Lung microvascular endothelial cell (primary cell): ENCODE measurements at places on chromosomes 6 and 20.

DNA sequence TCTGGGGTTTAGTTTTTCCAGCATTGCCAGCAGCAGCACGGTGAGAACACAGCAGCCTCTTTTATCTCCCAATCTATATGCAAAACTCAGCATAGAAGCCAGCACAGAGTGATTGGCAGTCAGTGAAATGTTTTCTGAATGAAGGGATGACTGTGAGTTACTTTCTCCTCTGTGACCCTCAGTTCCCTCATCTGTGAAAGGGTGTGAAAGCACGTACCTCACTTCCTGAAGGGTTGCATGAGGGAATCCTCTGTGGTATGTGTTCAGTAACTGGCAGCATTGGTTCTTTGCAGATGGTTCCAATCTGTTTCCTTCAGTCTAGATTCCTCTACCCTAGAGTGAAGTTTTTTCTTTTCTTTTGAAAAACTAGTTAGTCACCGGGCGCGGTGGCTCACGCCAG, 40.0 kb downstream of the EFCAB8 start:
- no peak for DNase-seq

GRCh38 chr6:71288228-71289038, at the start of gene OGFRL1:
Gene OGFRL1 (plus strand): TSS chr6:71288811. CDS start chr6:71288937, 126 bp downstream.
- peak; percentile 77 for DNase-seq

DNA sequence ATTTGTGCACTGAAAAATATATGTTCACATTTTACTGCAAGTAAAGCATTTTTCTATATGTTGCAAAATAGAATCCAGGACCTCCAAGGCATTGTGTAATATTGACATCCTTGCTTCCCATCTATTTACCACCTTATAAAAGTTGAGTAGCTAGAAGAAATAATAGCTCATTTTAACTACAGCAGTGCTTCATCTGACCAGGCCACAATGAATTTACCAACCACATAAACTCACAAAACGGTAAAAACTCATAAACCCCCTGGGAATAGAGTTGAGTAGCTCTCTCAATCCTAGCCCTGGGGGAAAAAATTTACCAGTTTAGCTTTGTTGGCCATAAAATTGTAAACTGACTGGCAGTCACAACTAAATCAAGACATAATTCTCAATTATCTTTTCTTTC, 3.9 kb downstream of the ATXN1 start:
- DNase-seq: no peak

DNA sequence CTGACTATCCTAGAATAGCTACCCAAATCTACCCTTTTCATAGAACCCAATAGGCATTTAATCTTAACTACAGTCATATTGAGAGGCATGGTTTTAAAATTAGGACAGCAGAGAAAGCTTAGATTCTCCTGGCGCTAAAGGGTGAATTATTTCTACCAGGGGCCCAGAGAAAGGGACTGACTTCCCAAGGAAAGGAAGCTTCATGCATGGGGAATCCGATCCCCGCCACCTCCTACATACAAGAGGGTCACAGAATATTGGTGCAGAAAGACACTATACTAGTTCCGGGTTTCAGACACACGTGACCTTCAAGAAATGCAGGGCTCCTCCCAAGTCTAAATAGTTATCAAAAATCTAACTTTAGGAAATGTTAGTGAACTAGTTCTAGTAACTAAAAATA, 130.9 kb downstream of the PRKN start:
- no peak for DNase-seq

DNA sequence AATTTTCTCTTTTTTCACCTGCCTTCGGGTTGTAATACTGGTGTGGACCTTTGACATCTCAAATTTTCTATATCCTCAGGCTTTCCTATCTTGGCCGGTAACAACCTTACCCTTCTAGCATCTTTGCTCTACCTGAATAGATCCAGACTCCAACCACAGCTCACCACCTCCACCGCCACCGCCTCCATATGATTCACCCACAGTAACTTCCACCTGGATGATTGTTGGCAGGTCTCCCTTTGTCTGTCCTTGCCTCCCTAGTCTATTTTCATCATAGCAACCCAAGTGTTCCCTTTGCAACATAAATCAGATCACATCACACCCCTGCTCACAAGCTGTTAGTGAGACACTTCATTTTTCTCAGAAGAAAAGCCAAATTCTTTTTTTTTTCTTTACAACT, 525.8 kb upstream of the POU3F2 start:
- no peak for DNase-seq

DNA sequence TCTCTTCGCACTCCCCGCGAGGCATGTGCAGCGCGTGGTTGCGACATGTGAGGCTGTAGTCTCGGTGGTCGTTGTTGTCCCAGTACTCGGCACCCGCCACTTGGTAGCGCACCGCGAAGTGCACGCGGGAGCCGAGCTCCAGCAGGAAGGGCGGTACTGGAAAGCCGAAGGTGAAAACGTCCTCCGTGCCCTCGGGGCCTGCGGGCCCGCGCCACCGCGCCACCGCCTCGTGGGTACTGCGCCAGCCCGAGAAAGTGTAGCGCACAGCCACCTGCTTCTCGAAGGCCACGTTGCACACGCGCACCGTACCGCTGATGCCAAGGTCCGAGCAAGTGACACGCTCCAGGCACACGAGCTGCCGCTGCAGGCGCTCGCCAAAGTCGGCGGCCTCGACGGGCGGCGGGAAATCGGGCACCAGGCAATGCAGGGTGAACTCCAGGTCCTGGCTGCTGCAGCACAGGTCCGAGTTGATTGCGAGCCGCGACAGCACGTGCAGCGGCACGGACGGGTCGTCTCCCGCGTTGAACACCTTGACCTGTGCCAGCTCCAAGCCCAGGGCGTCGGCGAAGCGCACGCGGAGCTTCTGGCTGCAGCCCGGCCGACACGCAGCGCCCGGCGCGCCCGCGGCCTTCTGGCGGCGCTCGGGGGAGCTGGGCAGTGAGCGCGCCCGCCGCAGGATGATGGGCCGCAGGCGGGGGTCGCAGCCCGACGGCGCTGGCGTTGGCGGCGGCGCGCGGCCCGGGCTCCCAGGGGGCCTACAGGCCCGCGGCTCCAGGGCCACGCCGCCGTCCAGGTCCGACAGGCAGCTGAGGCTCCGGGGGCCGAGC, 840 bp downstream of the PPP1R3D start:
- DNase-seq: peak; percentile 43

- no peak for DNase-seq
Observed at GRCh38 chr6:18496462-18496861, 109.3 kb downstream of the RNF144B start.
